ENCODE measurements at places on chromosomes 5 and 9.
A peak's percentile ranks its signal among the peaks of the same experiment; 100 is the strongest.

DNA sequence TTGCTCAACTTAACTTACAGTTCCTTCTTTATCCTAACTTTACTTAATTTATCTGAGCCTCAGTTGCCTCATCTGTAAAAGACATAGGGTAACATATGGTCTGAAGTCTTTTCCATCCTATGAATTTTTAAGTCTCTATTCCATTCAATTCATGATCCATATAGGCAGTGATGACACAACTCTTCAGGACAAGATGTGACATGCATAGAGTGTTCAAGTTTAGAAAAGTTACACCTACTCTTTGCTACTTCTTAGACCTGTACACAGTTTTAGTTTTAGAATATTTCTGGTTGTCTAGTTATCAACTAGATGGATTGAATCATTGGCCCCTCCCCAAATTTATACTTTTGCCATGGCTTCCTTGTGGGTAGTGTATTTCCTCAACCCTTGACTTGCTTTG, 50.7 kb upstream of the ELL2 start:
- DNase-seq = no peak

DNA sequence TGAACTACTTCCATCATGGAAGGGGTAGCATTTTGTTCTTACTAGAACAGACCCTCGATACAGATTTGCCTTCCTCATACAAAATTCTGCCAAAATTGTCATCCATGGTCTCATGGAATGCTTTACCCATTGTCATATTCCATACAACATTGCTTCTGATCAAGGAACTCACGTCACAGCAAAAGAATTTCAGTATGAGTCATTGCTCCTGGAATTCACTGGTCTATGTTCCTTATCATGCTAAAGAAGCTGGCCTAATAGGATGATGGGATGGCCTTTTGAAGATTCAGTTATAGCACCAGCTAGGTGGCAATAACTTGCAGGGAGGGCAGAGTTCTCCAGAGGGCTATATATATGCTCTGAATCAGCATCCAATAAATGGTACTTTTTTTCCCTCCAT, 18.2 kb upstream of the FNIP1 start:
- no peak for DNase-seq

- no peak for DNase-seq
Observed at GRCh38 chr5:170164087-170164486, 58.4 kb downstream of the FOXI1 start.

DNA sequence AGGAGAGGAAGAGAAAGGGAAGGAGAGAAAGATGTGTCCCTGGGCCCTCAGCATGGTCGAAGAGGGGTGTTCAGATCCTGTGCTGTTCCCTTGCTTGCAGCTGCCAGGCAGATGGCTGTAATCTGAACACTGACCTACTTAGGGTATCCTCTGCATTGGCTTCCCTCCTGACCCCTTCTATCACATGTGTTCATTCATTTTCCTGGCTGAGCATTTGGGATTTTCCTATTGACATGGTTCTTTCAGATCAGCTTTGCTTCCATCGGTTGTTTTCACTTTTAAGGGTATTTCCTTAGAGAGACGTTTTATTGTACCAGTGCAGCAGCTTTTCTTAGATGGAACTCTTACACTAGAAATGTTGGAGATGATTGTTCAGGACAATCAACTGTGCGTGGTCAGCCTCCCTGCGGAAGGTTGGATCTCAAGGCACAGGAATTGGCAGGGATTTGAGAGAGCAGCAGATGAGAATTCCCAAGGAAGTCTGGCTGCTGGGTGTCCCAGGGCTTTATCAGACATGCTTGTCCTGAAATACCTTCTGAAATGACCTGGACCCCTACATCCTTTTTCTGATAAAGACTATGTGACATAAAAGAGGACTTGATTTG, 26.0 kb downstream of the ACTBL2 start:
- no peak for DNase-seq

GRCh38 chr5:178866946-178867345, 7.2 kb downstream of the ZNF354B start:
- DNase-seq = peak; percentile 65

GRCh38 chr5:180135128-180135955, 63.8 kb upstream of the RNF130 start:
- peak; percentile 73 for DNase-seq
